ENCODE measurements at places on chromosomes 1 and 21.

- DNase-seq, result no peak
These were observed 74.6 kb upstream of the PTGFRN start for GRCh38 chr1:116835161-116835560.

- DNase-seq, result no peak
These were observed 1.8 kb upstream of the OR2T6 start for GRCh38 chr1:248373761-248374160.

DNA sequence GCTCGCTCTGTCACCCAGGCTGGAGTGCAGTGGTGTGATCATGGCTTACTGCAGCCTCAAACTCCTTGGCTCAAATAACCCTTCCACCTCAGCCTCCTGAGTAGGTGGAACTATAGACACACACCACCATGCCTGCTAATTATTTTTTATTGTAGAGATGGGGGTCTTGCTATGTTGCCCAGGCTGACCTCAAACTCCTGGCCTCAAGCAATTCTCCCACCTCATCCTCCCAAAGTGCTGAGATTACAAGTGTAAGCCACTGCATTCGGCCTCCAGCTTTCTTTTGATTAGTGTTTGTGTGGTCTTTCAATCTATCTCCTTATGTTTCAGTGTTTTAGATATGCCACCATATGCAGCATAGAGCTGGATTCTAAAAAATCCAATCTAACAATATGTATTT is 19.9 kb upstream of the CSF3R start:
- DNase-seq, result no peak

- peak; percentile 50 for DNase-seq
These were observed 382.9 kb upstream of the B3GALT2 start for GRCh38 chr1:193569096-193569982.

GRCh38 chr1:223482766-223483165 is 89.6 kb downstream of the CCDC185 start:
- DNase-seq, result no peak

GRCh38 chr1:229893762-229894444 is 173.1 kb upstream of the GALNT2 start:
- DNase-seq, result no peak

DNA sequence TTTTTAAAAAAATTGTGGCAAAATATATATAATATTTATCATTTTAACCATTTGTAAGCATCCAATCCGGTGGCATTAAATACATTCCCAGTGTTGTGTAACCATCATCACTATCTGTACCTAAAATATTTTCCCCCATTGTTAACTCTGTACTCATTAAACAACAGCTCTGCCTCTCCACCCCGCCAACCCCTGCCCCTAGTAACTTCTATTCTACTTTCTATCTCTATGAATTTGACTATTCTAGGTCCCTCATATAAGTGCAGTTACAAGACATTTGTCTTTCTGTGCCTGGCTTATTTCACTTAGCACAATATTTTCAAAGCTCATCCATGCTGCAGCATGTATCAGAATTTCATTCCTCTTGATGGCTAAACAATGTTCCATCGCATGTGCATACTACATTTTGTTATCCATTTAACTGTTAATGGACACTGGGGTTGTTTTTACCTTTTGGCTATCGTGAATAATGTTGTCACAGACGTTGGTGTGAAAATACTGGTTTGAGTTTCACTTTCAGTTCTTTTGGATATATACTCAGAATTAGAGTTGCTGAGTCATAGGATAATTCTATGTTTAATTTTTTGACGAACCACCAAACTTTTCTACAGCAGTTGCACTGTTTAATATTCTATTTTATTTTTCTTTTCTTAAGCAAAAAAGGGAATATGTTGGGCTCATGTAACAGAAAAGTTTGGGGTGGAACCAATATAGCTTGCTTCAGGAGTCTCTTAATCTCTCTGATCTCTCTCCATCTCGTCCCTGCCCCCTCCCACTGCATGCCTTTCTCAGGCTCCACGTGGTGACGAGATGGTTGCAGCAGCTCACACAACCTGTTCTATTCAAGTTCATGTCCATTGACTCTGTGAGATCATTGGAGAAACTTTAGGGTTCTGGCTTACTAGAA is 25.2 kb upstream of the RCAN1 start:
- peak; percentile 20 for DNase-seq

- no peak for DNase-seq
These were observed 15.8 kb downstream of the TSPAN2 start for GRCh38 chr1:115073298-115074087.

DNA sequence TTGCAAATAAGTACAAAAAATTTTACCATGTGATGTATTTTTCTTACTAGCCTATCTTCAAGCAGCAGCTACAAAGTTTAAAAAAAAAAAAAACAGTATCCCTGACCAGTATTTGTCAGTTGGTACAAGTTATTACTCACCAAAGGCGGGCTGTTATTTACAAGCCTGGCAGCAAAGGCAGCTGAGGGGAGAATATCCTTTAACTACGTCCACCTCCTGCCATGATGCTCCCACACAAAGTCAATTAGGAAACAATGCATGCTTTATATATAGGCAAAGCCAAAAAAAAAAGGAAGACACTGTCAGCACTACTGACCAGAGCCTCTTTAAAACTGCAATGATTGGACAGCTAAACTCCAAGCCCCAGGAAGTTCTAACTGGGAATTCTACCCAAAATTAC is 13.7 kb downstream of the PSMA5 start:
- DNase-seq, result no peak

DNA sequence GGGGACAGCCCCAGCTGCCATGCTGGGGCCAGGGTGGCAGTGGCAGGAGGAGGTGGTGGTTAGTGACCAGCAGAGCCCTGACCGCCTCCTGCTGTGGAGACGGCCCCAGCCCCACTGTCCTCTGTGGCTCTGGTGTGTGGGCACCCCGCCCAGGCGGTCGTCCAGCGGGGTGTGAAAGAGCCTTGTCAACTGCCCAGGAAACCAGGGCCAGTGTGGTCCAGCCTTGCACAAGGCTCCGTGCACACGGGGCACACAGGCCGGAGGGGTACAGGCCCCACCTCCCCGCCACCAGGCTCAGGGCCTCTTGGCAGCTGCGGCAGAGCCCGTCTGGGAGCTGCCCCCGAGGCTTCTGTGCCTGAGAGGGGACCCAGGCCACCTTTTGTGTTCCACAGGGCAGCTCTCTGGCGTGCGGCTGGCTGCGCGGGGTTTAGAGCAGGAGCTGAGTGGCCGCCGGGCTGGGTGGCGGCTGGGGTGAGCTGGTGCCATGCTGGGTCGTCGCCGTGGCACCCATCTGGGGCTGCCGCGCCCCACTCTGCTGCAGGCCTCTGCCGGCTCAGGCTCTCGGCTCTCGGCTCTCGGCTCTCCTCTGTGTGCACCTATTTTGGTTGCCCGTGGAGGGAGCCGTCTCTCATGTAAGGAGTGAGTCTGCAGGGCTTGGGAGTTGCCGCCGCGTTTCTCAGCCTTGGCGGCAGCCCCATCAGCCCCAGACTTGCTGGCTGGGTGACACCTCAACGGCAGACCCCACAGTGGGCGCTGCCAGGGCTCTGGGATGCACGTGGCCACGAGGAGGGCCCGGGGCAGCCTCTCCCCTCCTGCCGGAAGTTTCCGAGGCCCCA is 36.1 kb downstream of the SLX9 start:
- no peak for DNase-seq

- DNase-seq, result no peak
These were observed 131.9 kb downstream of the AK5 start for GRCh38 chr1:77413541-77414335.

GRCh38 chr1:151130987-151131586 is 15.3 kb downstream of the SEMA6C start:
- peak; percentile 76 for DNase-seq

- DNase-seq, result no peak
These were observed 21.1 kb downstream of the PRXL2B start for GRCh38 chr1:2607641-2608091.

- no peak for DNase-seq
These were observed 627.7 kb downstream of the PLA2G4A start for GRCh38 chr1:187456446-187456845.

DNA sequence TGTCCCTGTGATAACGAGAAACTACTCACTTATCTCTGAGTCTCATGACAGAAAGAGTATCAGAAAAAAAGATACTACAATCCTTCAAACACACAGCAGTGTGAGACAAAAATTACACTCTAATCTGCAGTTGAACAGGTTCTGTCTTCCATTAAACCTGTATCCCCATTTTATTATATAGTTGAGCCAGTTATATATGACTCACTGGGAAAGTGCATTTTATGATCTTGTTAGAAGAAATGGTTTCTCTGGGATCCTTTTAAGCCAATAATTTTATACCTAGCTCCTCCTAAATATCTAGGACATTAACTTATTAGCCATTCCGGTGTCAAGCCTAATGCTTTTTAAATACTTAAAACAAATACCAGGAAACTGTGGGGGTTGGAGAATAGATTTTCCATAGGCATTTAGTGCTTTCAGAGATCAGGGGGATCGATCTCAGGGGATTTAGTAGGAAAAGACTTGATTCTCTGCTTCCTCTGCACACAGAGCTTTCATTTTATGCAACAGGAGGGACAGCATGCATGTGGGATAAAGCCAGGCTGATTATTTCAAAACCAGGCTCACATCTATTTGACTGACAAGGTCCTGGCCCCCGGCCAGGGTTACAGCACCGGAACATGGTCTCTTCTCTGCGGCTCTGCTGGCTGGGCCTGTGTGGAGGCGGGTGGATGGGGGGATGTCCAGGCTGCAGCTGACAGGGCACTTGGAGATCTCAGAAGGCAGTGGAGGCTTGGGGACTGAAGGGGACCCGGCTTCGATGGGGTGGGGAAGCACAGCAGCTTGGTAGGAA is 310.6 kb downstream of the DISC1 start:
- DNase-seq, result no peak

DNA sequence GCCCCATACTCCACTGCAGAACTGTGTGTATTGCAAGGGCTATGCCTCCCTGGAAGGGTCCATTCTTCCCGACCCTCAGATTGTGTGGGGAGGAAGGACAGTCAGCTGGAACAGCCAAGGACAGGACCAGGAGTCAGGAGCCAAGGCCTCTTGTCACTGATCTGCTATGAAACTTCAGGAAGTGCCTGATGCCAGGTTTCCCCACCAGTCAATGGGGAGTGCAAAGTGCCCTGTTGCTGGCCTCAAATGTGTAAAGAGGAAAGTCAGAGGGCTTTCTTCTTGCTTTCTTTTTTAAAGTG is 168.8 kb downstream of the GRIK3 start:
- DNase-seq, result no peak

GRCh38 chr1:26538480-26539412 is 9.2 kb downstream of the RPS6KA1 start:
- peak; percentile 57 for DNase-seq

DNA sequence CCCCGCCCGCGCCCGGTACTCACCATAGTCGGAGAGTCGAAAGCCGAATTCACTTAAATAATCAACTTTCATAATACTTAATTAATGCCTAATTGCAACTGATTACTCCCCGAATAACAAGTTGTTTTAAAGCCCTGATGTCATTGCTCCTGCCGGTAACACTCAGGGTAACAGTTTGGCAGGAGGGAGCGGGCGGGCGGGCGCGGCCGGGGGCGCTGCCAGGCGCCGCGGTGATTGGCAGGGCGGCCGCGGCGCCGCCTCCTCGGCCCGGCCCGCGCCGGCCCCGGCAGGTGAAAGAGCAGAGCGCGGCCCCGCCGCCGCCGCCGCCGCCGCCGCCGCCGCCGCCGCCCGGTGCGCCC is 102.2 kb downstream of the CASZ1 start:
- DNase-seq, result peak; percentile 80

DNA sequence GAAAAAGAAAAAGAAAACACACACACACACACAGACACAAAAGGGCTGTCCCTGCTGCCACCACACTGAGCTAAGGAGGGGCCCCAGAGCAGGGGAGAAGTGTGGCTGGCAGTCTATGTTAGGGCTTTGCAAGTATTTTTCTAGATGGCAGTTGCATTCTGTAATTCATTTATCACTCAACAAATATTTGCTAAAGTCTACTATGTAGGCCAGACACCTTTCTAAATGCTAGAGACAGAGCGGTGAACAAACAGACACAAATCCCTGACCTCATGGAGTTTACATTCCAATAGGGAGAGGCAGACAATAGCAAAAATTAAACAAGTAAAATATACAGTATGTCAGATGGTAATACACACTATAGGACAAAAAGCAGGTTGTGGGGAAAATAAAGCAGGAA is 20.2 kb downstream of the WDR64 start:
- DNase-seq, result no peak

- DNase-seq, result no peak
These were observed 72.7 kb upstream of the CNN3 start for GRCh38 chr1:94999456-95000131.

GRCh38 chr1:170149241-170149640 is 3.5 kb downstream of the NTMT2 start:
- DNase-seq, result no peak

DNA sequence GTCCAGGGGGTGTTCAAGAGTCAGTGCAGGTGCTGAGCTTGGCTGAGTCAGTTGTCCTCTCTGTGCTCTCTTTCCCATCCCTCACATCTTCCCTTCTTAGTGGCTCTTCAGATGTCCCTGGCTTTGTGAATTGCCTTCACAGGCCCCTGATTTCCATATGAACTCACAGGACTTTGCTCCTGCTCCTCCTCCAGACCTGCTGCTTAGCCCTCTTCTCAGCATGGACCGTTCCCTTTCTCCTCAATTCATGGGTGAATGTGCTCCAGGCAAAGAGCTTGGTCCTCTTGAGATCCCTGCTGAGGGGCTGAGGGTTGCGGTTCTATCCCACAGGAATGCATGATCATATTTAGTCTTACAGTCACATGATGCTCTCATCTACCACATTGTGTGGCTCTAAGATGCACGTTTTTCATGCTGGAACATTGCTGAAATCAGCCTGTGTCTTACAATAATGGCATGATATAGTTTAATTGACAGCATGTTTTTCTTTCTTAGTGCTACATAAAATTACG is 30.5 kb downstream of the CACNA1E start:
- DNase-seq, result no peak

DNA sequence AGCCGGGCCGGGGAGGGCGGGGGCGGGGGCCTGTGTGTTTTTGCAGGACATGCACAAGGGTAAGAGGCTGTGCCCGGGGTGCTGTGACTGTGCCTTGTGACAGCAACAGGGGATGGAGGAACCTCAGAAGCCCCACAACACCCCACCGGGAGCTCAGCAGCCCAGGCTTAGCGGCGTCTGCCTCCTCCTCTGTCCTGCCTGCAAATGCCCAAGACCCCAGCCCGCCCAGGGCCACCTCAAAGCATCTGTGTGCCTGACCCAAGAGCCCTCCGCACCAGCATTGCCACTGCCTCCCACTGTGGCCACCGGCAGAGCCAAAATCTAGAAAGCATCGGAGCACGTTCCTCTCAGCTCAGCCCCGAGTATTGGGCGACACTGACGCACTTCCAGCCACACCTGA is 2.7 kb upstream of the ACTRT2 start:
- DNase-seq, result no peak

DNA sequence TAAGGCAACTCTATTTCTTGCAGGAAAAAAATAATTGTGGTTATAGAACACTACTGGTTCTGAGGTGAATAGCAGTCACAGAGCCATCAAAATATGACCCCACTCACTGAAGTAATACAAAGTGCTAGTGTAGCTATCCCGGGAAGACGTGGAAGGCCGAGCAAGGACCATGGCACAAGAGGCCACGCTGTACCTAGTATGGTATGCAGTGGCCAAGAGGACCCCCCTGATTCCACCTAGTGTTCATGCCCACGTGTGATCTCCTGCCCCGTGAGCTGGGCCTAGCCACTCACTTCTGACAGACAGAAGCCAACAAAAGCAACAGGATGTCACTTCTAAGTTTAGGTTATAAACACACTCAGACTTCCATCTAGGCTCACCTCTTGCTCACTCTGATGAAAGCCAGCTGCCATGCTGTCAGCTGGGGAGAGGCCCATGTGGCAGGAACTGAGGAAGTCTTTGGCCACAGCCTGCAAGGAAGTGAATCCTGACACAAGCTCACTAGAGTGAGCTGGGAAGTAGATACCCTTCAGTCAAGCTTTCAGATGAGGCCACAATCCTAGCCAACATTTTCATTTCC is 21.7 kb upstream of the LSS start:
- no peak for DNase-seq
